T-helper 22 cell (primary cell): ENCODE measurements at places on chromosomes 6 and 20.
A peak's percentile ranks its signal among the peaks of the same experiment; 100 is the strongest.

DNA sequence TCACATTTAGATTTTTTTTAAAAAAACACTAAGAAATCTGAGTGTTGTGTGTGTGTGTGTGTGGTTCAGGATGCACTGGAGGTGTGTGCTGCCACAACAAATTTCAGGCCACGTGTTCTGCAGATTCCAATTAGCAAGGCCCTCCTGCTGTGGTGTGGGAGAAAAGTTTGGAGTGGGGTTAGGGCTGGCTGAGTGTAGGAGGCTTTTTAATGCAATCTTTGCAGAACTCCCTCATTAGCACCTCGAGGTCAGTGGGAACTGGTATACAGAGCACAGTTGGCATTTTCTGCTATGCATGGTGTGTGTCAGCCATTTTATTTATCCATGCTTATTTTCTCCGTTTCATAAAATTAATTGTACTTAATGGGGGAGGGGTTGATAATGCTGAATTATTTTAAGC, 187.6 kb downstream of the SOX4 start:
- DNase-seq: no peak

DNA sequence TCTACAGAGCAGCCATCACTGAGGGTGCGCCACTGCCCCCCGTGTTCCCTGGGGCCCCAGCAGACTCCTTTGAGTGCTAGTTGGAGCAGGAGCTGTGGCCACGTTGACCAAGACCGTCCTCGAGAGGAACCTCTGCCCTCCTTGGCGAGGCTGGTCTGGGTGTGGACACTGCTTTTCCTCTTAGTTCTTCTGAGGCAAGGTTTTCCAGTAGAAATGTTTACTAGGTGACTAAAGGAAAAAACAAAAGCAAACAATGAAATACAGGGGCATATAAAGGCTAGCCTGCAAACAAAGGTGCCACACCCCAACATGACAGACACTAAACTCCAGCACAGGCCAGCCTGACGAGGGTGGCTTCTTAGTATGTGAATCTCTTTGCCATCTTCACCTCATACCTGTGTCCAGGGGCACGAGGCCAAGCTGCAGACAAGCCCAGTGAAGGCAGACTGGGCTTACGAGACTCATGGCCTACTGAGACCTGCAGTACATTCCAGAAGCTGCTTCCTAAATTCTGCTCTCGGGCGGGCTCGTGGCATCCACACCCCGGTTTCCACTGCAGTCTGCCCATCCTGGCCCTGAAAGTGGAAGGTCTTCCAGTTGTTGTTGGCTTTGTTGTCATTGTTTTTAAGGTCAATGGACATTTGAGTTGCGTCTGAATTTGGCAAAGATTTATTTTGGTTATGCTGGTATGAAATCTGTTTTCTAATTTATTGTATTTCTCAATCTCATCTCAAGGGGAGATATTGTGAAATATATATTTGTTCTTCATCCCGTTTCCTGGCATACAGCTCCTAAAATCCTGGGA, 39.2 kb downstream of the FAM50B start:
- no peak for DNase-seq

DNA sequence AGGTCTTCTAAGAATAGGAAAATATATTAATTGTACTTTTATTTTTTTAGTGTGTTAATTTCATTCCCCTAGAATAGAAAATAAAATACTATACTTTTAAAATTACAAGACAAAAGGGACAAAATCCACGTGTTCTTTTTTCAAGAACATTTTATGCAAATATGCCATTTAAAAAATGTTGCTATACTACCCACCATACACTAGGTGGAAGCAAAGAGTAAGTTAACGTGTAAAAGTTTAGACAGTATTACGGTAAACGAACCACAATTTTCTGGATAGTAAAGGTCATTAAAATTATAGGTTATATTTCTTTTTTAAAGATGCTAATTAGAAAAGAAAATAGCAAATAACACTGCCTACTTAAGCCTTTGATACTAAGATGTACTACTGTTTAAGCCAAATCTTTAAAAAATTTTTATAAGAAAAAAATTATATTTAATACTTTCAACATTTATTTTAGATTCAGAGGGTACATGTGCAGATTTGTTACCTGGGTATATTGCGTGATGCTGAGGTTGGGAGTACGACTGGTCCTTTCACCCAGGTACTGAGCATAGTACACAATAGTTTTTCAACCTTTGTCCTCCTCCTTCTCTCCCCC, 287.6 kb downstream of the PHF3 start:
- DNase-seq: no peak

- DNase-seq: no peak
Measured at GRCh38 chr6:38193051-38193450, 373.5 kb downstream of the ZFAND3 start.

- DNase-seq: no peak
Measured at GRCh38 chr6:106509420-106510089, 119.7 kb downstream of the RTN4IP1 start.

- no peak for DNase-seq
Measured at GRCh38 chr6:44149369-44150012, 9.1 kb upstream of the CAPN11 start.

DNA sequence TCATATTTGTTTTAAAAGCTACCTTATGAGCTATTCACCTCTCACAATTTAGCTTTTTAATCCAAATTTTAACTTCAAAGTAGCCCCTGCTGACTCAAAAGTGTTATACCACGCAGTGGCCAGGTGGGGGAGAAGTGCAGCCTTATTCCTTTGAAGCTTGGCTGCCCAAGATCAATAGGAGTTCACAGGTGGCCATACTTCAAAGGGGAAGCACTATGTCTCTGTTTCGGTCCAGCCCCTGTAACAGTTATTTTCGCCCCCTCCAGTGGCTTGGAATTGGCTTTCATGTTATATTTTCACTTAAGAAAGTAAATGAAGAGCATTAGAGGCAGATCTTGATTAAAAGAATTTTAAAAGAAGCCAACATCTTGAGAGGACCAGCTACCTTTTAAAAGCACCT, 608.4 kb downstream of the EPHA7 start:
- DNase-seq: no peak

DNA sequence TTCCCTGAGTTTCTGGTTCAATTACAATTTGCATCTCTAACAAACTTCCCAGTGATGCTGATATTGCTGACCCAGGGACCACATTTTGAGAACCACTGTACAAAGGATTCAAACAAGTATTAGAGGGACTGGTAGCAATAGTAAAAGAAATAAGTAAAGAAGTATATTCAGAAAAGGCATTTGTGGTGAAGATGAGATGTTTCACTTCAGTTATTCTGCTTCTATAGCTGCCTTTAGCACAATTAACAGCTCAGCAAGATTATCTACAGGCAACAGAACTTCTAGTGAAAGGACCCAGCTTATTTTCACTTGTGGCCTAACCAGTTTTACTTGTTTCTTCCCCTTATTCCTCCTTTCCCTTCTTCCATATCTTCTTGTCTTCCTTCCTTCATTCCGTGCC, 149.4 kb downstream of the PHF3 start:
- no peak for DNase-seq

DNA sequence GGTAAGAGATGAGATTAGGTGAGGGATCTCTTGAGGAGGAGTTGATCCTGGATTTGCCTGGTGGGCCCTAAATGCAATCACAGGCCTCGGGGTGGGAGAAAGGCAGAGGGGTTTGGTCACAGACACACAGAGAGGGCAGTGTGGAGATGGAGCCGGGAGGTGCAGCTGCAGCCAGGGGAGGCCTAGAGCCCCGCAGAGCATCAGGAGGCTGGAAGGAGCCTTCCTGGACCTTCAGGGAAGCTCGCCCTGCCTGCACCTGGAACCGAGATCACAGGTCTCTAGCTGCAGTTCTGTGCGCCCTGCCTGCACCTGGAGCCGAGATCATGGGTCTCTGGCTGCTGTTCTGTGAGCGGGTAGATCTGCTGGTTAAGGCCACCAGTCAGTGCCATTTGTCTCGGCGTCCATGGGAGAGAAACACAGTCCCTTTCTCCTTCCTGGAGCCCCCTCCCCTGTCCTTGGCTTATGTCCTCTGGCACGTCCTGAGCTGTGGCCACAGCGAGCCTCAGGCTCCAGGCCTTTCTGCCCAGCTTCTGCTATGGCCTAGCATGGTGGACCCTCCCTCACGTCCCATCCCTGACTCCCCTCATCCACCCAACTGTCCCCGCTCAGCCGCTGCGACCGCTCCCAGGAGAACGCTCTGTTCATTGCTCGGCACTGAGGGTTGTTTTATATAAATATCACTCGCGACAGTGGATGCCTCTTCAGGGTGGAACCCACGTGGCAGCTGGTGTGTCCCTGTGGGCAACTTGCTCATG, 112.0 kb downstream of the DACT2 start:
- no peak for DNase-seq

GRCh38 chr6:92126088-92126487, 1293.3 kb downstream of the EPHA7 start:
- DNase-seq: no peak

- DNase-seq: peak; percentile 44
Measured at GRCh38 chr20:57622579-57623381, 2.6 kb upstream of the ZBP1 start.

GRCh38 chr20:43015566-43015965, 174.1 kb downstream of the PTPRT start:
- no peak for DNase-seq

DNA sequence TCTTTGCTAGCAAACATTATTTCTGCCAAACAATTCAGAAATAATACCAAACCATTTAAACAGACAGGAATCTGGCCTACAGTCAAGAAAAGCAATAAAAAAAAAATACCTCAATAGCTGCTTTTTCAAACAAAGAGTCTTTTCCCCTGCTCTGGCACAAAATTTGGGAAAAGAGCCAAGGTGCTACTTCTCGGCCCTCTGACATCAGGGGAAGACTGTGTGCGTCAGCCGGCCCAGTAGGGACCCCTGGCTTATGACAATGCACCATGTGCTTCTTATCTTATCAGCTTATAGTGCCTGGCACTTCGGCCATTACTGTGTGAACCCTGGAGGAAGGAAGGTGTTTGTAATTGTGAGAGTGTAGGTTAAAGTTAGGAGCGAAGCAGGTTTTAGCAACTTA, 89.4 kb downstream of the PDE10A start:
- DNase-seq: no peak

- no peak for DNase-seq
Measured at GRCh38 chr6:107585815-107586435, 96.0 kb downstream of the SOBP start.

- no peak for DNase-seq
Measured at GRCh38 chr20:25135031-25135430, 53.1 kb upstream of the VSX1 start.

DNA sequence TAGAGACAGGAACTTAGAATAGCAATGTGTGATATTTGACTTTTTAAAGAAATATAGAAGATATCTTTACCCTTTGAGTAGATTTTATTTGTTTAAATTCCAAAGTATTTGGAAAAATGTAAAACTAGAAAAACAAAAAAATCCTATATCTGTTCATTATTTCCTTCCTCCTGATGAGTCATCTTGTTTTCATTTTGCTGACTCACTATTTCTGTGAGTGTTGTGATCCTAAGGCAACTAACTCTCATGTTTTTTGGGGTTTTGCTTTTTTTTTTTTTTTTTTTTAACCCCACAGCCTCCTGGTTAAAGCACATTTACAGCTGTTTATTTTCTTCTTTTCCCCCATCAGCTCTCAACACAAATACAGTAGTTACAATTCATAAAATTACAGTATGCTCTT, 37.8 kb upstream of the THEMIS start:
- DNase-seq: no peak

GRCh38 chr6:46051962-46052361, 36.3 kb upstream of the CLIC5 start:
- DNase-seq: no peak

DNA sequence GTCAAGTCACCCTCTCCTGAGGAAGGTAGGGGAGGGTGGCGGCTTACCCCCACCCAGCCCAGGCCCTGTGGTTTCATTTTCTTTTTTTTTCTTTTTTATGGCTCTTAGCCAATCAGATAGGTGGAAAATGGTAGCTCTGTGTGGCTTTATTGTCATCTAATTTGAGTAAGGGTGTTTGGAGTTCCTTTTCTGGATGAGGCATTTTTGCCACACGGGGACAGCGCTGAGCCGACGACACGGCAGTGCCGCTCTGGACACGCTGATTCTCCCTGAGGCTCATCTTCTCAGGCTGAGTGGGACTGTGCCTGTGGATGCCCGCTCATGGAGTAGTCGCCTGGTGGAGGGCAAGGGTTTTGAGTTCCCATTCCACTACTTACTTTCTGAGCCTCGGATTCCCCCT, 37.6 kb upstream of the ANGPT4 start:
- DNase-seq: no peak

DNA sequence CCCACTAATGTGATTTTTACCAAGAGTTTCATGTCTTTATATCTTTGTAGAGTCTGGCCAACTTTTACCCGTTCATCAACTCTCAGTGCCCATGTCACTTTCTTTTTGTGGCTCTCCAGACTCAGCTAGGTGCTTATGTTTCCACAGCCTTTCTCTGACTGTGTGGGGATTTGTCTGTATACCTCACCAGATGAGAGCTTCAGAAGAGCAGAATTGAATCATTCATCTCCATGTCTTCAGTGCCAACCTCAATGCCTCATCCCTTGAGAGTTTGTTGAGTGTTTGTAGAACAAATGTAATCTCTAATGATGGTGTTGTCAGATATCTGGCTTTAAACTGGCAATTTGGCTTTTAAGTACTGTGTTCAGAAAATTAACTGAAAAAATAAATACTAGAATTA, 16.8 kb upstream of the CCN2 start:
- DNase-seq: no peak

- DNase-seq: no peak
Measured at GRCh38 chr6:3489961-3490624, 33.2 kb upstream of the SLC22A23 start.

DNA sequence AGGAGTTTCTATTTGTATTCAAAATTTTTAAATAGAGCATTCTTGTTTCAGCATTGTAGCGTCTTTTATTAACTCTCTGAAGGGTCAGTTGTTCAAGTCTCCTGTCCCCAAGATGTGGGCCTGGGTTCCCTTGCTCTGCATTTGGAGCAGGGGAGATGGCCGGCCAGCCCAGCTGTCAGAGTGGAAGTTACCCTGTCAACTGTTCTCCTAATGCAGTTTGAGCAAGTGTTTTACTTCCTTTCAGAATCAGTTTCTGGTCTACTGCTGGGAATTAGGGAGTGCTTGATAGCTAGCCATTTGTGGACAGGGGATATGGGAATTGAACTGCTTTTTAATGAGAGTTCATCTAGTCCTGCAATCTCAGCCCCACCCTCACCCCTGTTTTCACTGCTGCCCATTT, 116.6 kb downstream of the QKI start:
- no peak for DNase-seq

GRCh38 chr6:154478701-154479060, 31.8 kb downstream of the CNKSR3 start:
- DNase-seq: no peak

GRCh38 chr6:6815732-6816131, 227.2 kb downstream of the LY86 start:
- DNase-seq: no peak

DNA sequence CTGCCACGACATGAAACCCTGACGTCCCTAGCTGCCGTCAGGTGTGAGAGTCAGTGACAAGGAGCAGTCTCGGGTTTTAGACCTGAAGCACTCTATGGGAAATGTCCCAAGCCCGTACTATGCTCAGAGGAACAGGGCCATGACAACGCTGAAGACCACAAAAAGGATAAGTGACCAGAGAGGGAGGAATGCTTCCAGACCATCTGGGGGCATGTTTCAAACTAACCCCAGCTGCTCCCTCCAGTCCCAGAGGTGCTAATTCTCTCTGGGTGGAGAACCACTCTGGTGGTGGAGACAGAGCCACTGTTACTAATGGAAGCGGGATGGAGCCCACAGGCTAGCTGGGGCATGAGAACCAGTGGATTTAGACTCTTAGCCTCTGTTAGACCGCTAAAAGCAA, 8.7 kb downstream of the AURKA start:
- DNase-seq: no peak

GRCh38 chr6:20712011-20712410, 177.8 kb downstream of the CDKAL1 start:
- no peak for DNase-seq

- DNase-seq: peak; percentile 8
Measured at GRCh38 chr6:155327326-155328073, 13.2 kb upstream of the TFB1M start.
